ENCODE measurements at places on chromosomes 1 and 21.

- no peak for DNase-seq
Observed at GRCh38 chr1:25629836-25630235, 13.2 kb downstream of the MAN1C1 start.

GRCh38 chr1:55886856-55887712 is 671.9 kb upstream of the USP24 start:
- DNase-seq, result no peak

- DNase-seq, result no peak
Observed at GRCh38 chr21:32412162-32413014, at the start of gene EVA1C. Gene EVA1C (plus strand): TSS chr21:32412706. CDS start chr21:32412854, 148 bp downstream.

GRCh38 chr1:27522432-27523336 is 32.7 kb upstream of the WASF2 start:
- DNase-seq, result no peak

GRCh38 chr21:38772646-38773045 is 33.1 kb upstream of the ETS2 start:
- no peak for DNase-seq

GRCh38 chr1:185515696-185516095 is 198.7 kb upstream of the IVNS1ABP start:
- DNase-seq, result no peak

GRCh38 chr1:212366901-212367300 is 47.8 kb downstream of the PACC1 start:
- DNase-seq, result no peak

DNA sequence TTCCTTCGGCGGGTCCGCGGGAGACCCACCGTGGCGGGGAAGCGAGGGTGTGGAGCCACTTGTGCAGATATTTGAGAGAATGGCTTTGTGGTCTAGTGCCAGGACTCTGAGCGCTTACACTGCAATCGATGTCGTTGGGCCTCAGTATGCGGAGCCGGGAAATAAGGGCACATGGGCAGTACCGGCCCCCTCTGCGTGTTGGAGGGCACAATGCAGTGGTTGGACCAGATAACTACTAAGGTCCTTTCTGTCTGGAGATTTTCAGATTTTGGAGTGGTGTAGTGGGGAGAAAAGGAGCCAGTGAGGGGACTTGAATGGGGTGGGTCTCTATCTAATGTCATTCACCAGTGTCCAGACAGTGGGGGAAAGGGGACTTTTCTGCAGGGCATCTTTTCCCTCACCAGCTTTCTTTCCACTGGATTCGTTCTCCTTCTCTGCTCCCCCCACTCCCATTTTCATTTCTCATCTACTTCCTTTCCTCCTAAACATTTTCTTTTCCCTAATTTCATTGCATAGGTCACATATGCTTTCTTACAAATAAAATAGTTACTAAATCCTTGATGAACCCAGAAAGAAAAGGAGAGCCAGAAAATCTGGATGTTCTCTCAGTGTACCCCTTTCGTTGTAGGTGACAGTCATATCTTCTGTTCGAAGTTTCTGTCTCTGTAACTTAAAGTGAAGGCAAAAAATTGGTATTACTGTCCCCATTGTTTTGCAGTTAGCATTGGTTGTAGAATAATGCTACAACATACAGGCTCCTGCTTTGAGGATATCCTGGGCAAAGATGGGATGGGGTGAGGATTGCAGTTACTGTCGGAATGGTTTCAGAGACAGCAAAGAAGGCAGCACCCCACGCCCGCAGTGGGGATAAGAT is 1.4 kb downstream of the ATF3 start:
- DNase-seq, result no peak

GRCh38 chr1:41653574-41653973 is 169.1 kb upstream of the EDN2 start:
- DNase-seq, result no peak

GRCh38 chr1:178540204-178540603 is 27.3 kb downstream of the TEX35 start:
- no peak for DNase-seq

DNA sequence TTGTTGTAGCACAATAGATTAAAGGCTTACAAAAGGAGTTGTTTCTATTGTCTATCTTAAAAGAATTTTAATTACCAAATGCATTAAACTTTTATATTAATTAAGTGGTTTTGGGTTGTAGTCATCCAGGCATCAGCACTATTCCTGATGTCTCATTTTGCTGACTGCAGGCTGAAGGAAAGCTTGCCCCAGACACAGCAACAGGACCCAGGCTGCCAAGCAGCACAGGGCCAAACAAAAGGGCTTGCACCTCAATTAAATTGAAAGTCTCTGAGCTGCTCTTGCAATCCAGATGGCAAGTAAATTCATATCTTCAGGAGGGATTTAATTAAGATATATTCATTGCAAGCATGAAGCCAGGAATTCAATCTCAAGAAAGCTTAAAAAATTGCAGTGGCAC is 80.7 kb upstream of the CHODL start:
- no peak for DNase-seq

DNA sequence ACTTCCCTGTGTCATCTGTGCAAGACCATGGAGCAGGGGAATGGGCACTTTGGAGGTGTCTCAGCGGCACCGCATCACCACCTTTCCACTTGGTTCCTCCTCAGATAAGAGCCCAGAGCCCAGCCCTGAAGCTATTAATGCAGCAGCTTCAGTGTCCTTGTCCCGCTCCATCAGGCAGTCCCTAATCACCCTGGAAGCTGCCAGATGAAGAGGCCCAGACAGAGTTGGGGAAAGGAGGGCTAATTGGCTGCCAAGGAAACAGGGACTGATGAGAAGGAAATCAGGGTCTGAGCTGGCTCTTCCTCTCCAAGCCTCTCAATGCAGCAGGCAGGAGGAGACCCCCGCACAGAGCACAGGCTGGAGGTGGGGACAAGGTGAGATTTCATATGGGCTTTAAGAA is 83.1 kb upstream of the KLHDC7A start:
- DNase-seq, result no peak

DNA sequence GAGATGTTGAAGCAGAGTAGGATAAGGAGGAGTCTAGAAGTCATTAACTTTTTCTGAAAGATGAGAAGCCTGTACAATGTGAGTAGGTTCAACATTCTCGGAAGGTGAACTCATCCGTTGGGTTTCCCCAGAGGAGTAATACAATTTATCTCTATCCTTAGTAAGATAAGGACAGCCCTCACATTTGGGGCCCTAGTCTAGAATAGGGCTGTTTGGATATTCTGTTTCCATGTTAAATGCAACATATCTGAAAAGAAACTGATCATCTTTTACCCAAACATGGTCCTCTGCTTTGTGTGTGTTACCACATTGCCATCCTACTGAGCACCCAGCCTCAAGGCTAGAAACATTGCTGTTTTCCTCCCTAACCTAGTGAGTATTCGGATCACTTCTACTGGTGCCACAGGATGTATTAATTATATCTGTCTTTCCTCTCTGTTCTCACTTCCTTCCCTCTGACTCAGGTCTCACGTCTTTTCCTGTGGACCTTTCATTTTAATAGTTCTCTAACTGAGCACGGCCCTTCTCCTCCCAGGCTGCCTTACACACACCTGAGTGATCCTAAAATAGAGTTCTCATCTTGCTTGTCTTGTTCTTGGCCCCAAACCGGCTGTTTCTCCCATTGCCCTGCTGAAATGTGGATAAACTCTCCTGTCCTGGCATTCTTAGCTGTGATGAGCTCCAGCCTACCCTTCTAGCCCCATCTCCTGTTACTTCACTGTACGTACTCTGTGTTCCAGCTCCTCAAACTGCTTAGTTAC is 91.7 kb downstream of the CDC14A start:
- no peak for DNase-seq
